ENCODE measurements at places on chromosomes 2 and 18. TPM values are rescaled to one million over a fixed set of nuclear protein-coding genes. Genes with fewer than 3 reads are reported as not detected.

The NGEF gene
- 36.9 TPM for polyA plus RNA-seq

The TMEM163 gene
- not detected for polyA plus RNA-seq

The HTR2B gene
- 0.03 TPM for polyA plus RNA-seq

The HMSD gene
- polyA plus RNA-seq = not detected

The NAT8 gene
- 12.9 TPM for polyA plus RNA-seq

The IL1F10 gene
- not detected for polyA plus RNA-seq

The ANKRD29 gene
- 0.05 TPM for polyA plus RNA-seq

The COL4A4 gene
- not detected for polyA plus RNA-seq

The HAUS1 gene
- 13.2 TPM for polyA plus RNA-seq

The INPP4A gene
- 14.2 TPM for polyA plus RNA-seq
